ENCODE measurements at places on chromosomes 1 and 21. TPM values are rescaled to one million over a fixed set of nuclear protein-coding genes. Genes with fewer than 3 reads are reported as not detected.

The LCE1B gene
- not detected for total RNA-seq

DNA sequence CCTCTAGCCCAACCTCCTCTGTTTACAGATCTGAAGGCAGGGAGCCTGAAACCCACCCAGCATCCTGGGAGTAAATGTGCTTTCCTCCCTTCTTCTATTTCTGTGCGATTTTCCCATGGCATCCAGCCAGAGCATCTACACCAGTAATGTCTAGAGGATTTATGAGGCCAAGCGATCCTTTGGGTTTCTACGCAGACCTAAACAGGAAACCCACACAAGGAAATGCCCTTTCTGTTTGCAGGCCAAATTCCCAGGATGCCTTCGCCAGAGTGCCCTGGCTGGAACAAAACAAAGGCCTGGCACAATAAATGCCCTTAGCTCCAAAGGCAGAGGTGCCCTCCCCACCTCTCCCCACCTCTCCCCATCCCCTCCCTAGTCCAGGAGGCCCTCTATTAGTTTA lies 110.5 kb upstream of the CDC42BPA start:
- no peak for DNase-seq
- H3K27me3 ChIP-seq = no peaks in the 10 kb centered on the region
- H3K27ac ChIP-seq = peak overlapping the region; percentile 67
- no peak overlapping the region for H3K4me3 ChIP-seq
- no peaks in the 10 kb centered on the region for H3K36me3 ChIP-seq

- H3K27me3 ChIP-seq = no peaks in the 10 kb centered on the region
- H3K4me3 ChIP-seq = no peak overlapping the region
- no peak overlapping the region for H3K27ac ChIP-seq
Observed at GRCh38 chr1:98556521-98557158, 104.9 kb upstream of the SNX7 start.

DNA sequence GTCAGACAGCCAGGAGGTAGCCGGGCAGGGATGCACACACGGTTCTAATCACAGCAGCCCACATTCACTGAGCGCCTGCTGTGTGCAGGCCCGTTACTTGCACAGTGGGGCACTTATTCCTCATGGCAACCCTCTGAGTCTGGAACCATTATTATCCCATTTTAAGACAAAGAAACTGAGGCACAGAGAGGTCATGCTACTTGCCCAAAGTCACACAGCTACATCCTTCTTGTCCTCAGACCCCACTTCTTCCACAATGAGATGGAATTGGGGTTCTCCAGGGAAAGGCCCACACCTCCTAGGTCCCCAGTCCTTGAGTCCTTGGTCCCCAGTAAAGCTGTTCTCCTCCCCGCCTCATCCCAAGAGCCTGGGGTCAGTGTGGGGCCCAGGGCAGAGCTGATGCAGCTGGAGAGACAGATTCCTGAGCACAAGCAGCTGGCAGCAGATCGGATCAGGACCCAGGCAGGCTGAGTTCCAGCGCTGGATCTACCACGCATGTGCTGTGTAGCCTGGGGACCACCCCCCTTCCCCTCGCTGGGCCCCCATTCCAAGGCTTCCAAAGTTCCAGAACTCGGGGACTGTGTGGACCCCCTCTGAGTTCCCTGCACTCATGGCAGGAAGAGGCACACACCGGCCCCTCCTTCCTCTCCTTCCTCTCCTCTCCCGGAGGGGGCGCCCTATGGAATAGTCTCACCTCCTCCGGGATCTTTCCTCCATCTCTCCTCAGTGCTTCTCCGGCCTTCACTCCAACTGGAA lies 393.4 kb downstream of the MATN1 start:
- DNase-seq = no peak
- H3K4me3 ChIP-seq = no peak overlapping the region
- no peaks in the 10 kb centered on the region for H3K36me3 ChIP-seq
- H3K27ac ChIP-seq = no peak overlapping the region

DNA sequence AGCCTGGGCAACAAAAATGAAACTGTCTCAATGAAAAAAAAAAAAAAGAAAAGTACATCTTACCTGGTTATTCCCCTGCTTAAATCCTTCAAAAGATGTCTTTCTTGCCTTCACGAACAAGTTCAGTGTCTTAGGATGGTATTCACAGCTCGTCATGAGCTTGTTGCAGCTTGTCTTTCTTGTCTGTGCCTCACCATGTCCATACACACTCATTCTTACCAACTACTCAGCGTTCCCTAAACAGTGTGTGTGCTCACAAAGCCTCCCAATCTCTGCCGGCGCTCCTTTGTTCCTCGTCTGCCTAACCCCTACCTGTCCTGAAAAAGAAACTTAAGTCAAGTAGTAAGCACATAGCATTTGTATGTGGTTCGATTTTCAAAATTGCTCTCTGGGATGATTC lies 31.1 kb downstream of the UBE4B start:
- H3K36me3 ChIP-seq = peaks cover 6% of the 10 kb centered on the region
- H3K27ac ChIP-seq = no peak overlapping the region
- no peaks in the 10 kb centered on the region for H3K27me3 ChIP-seq
- H3K4me1 ChIP-seq = peaks cover 16% of the 10 kb centered on the region
- no peak for DNase-seq

All from upper lobe of left lung (tissue), 6 donors.